NCI-H774 (cell line): ENCODE measurements at places on chromosomes 13 and 19.

GRCh38 chr13:99686944-99687411 is 185.7 kb downstream of the TM9SF2 start:
- no peak for DNase-seq

GRCh38 chr13:53068585-53069520 is 40.2 kb downstream of the OLFM4 start:
- no peak for DNase-seq

GRCh38 chr19:31174948-31175347 is 174.3 kb downstream of the TSHZ3 start:
- DNase-seq, result no peak

GRCh38 chr13:97256343-97256783 is 34.2 kb downstream of the MBNL2 start:
- no peak for DNase-seq

- DNase-seq, result no peak
These were observed 5.4 kb upstream of the LRFN1 start for GRCh38 chr19:39325778-39326665.

DNA sequence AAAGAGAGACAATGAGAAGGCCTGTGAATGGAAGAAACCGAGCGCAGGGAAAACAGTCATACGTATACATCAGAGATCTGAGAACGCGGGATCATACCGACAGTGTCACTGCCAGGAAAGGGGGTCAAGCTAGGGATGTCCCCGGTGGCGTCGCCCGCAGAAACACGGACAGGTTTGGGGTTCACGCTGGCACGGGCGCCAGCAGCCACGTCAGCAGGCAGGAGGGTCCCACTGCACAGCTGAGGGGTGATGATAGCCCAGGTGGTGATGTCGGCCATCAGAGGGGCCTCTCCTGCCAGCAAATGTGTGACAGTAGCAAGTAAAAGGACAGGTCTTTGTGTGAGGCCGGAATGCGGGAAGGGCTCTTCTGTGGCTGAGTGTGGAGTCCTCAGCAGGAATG is 3.4 kb upstream of the ZNF229 start:
- DNase-seq, result no peak

DNA sequence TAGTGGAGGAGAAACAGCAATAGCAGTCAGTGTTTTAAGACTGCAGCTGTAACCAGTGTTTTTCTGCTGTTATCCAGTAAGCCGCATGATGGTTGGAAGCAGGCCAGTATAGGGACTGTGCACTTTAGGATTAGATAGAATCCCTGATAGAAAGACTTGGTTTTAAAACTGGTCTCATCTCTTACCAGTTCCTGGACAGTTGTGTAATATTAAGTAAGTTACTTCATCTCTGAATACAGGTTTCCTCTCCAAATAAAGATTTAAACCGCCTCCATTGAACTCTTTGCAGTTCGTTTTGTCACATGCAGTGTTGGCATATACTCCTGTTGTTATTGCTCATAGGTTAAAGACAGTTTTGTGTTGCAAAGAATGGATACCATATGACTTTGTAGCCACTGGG is 25.6 kb downstream of the URI1 start:
- no peak for DNase-seq
